ENCODE measurements at places on chromosomes 16 and 17.

GRCh38 chr17:70896843-70897242 lies 727.5 kb downstream of the KCNJ2 start:
- no peak overlapping the region for H3K4me3 ChIP-seq
- no peak for DNase-seq
- H3K27ac ChIP-seq, result no peak overlapping the region
- H3K36me3 ChIP-seq, result no peaks in the 10 kb centered on the region
- H3K27me3 ChIP-seq, result no peaks in the 10 kb centered on the region
- H3K4me1 ChIP-seq, result no peaks in the 10 kb centered on the region

GRCh38 chr17:61393904-61394629 lies 5.6 kb upstream of the TBX2 start:
- H3K4me1 ChIP-seq, result peaks cover 18% of the 10 kb centered on the region
- no peak for DNase-seq
- peaks cover 18% of the 10 kb centered on the region for H3K36me3 ChIP-seq
- H3K27ac ChIP-seq, result no peak overlapping the region

- no peak overlapping the region for H3K27ac ChIP-seq
- H3K4me1 ChIP-seq, result peaks cover 6% of the 10 kb centered on the region
- DNase-seq, result no peak
Measured at GRCh38 chr16:87684106-87684677, 81.6 kb downstream of the KLHDC4 start.

GRCh38 chr16:24858219-24859041 lies 12.7 kb downstream of the SLC5A11 start:
- no peaks in the 10 kb centered on the region for H3K4me1 ChIP-seq
- H3K36me3 ChIP-seq, result peaks cover 3% of the 10 kb centered on the region
- DNase-seq, result peak; percentile 31
